AG04450 (cell line): ENCODE measurements at places on chromosomes 6 and 20. TPM values are rescaled to one million over a fixed set of nuclear protein-coding genes. Genes with fewer than 3 reads are reported as not detected.
A peak's percentile ranks its signal among the peaks of the same experiment; 100 is the strongest.

The ARFRP1 gene
- polyA plus RNA-seq, result 21.4 and 23.8 TPM in 2 replicates

The ADGRG6 gene
- polyA plus RNA-seq, result 11.7 and 16.2 TPM in 2 replicates

The ZC2HC1B gene
- polyA plus RNA-seq, result not detected in 2 replicates

The FAXC gene
- 7.0 and 8.4 TPM in 2 replicates for polyA plus RNA-seq

The CRISP3 gene
- not detected in 2 replicates for polyA plus RNA-seq

The TINAG gene
- not detected in 2 replicates for polyA plus RNA-seq

DNA sequence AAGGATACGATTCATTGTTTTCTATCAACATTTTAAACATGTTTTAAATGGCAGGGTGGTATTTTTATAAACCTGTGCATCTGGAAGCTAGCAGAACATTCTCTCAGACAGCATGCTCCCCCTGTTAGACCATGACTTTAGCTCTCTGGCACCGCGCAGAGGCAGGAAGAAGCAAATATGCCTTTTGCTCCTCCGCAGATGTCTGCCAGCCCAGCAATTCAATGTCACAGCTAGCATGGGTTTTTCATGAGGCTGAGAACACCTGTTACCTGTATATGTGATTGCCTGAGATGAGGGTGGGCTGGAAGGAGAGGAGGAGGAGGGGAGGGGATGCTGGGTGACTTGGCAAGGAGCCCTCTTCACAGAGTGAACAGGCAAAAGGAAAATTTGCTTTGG, 6.7 kb downstream of the MTCH1 start:
- no peak for DNase-seq

GRCh38 chr6:146594495-146594894, 4.3 kb upstream of the ADGB start:
- DNase-seq, result no peak

DNA sequence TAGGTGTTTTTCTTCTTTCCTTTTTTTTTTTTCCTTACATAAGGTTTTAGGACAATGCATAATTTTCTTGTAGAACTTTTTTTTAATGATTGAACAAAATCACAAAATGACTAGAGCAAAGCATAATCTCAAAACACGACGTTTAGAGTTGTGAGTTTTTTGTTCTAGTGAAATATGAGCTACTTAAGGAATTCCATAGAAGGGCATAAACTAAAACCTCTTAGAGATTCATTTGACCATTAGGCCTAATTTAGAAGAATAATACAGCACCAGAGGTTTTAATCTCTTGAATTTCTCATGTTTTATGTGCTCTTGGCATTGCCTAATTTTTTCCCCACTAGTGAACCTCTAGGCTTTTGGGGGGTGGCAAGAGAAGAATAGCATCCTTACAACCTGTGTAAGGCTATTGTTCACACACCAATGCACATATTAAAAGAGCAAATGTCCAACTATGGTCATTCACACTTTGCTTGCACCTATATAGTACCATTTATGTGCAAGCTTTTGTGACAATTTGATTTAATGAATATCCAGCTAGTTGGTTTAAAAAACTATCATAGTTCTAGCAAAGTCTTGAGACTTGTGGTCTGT, 44.6 kb downstream of the HMGN3 start:
- DNase-seq, result no peak

GRCh38 chr20:58059260-58059544, 169.3 kb downstream of the ANKRD60 start:
- no peak for DNase-seq

DNA sequence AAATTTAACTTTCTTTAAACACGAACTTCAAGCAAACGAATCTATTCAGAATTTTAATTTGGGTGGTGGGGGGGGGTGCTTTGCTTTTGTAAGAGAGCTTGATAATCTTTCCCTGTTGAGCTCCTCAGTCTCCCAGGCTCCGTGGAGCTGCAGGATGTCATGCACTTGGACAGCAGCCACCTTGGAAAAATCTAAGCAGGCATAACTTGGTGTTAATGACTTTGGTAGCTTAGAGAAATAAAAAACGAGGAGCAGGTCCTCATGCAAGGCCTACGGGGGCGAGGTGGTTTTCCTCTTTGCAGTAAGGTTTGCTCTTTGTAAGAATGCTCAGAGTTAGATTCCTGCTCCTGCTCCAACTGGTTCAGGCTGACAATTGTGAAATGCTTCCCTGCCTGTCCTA, 102.3 kb downstream of the EDN1 start:
- DNase-seq, result no peak

- no peak for DNase-seq
Observed at GRCh38 chr6:78192057-78192456, 539.2 kb downstream of the MEI4 start.

- DNase-seq, result no peak
Observed at GRCh38 chr6:7561153-7561964, 19.9 kb downstream of the DSP start.

GRCh38 chr6:110652520-110652919, 162.7 kb downstream of the CDK19 start:
- DNase-seq, result no peak

DNA sequence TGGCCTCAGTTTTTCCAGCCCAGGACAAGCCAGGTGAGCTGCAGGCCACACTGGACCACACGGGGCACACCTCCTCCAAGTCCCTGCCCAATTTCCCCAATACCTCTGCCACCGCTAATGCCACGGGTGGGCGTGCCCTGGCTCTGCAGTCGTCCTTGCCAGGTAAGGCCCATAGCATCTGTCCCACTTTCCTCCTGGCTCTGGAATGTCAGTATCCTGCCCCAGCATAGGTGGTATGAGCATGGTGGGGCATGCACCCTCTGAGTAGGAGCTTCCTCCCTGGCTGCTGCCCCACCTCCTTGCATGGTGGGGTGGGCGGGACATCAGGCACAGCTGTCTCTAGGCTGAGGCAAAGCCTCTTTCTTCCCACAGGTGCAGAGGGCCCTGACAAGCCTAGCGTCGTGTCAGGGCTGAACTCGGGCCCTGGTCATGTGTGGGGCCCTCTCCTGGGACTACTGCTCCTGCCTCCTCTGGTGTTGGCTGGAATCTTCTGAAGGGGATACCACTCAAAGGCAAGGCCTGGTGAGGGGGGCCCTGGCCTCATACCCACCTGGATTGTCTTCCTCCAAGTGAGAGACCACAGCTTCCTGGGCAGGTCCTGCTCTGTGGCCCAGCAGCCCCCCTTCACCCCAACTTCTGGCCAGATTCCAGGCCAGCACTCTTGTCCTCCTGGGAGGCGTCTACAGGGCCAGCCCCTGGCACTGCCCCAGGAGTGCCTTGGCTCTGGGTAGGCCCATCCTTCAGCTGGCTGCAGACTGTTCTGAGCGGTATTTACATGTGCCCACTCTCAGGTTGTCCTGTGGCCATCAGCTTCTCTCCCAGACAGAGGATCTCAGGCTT, 9.1 kb downstream of the PI16 start:
- no peak for DNase-seq

DNA sequence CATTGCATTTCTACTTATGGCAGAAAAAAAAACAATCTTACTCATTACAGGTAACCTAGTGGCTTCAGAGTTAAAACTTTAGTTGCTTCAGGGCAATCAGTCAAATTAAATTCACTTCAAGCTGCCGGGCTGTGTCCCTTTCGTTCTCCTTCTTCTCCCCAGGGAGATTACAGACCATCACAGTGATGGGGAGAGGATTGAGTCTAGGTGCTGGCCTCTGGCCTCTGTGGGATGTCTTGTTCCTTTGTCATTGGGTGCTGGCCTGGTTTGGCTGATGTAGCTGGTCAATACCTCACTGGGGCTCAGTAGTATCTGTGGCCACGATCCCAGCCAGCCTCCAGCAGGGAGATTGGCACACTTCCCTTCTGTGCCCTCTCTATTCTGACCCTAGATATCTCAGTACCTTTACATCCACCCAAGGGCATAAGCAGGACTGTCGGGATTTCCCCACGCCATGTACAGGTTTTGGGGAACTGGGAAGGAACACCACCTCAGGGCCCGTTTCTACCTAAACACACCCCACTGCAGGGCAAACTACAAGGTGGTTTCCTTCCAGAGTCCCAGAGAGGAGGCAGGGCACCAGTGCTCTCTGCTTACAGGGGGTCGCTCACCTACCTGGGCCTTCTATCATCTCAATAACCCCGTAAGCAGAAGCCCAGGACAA, 15.4 kb downstream of the FYN start:
- no peak for DNase-seq

- no peak for DNase-seq
Observed at GRCh38 chr6:47419621-47420020, 58.0 kb upstream of the CD2AP start.

GRCh38 chr6:70709826-70710225, 42.1 kb downstream of the SMAP1 start:
- peak; percentile 46 for DNase-seq

DNA sequence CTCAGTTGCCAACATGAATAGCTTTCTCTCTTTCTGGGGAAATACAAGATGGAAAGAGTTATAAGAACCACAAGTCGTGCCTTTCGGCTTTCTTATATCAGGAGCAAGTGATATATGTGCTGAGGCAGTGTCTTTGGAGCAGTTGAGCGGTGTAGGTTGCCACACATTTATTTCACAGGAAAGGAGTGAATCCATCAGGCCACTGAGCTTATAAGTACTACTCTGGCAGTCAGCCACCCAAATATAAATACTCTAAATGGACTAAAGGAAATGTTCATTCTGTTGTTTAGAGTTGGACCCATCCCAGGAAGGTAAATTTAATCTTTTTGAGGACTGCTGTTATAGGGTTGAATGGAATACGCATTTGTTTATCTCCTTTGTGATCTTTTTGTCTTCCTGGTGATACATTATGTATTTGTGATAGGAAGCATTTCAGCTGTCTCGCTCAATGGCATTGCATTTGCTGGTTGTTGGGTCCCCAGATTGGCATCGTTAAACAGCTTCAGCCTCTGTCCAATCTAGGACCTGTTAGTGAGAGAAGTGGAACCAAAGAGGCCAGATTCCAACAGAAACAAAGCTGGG, 139.7 kb downstream of the SOBP start:
- no peak for DNase-seq

DNA sequence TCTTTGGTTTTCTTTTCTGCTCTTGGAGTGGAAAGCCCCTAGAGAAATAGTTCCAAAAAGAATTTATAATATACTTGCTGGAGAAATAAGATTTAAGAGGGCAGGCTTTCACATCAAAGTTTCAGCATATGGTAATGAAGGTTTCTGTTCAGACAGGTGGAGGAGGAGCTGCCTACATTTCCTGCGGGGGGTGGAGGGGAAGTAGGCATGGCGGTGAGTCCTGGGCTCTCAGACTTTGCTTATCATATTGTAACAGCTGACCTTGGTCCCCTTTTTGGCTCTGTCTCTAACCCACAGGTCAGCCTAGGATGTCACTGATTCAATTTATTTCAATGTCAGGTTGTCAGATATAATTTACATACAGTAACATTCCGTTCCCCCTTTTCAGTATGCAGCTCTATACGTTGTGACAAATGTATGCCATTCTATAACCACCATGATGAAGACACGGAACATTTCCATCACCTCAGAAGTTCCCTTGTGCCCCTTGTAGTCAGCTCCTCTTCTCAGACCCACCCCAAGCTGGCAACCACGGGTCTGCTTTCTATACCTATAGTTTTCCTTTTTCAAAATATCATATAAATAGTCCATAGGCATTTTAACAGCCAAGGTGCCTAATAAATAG, 77.6 kb upstream of the GGTLC1 start:
- no peak for DNase-seq

GRCh38 chr6:10256113-10256690, 158.7 kb downstream of the TFAP2A start:
- DNase-seq, result no peak

DNA sequence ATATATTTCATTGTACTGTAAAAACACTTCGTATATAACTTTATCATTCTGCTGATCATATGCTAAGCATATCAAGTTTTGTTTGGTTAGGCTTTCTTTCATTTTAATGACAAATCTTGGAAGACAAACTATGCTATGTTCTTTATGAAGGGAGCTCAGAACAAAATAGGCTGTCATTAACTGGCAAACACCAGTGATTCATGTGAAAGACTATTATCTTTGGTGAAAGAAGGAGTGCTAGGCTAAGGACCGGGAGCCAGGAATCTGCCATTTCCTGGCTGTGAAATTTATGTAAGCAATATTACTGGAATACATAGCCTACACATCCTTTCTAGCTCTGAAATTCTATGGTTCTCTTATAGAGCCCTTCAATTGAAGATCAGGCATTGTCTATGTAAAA, 136.2 kb upstream of the CCN2 start:
- DNase-seq, result no peak
